ENCODE measurements at places on chromosomes 16 and 17. TPM values are rescaled to one million over a fixed set of nuclear protein-coding genes. Genes with fewer than 3 reads are reported as not detected.

DNA sequence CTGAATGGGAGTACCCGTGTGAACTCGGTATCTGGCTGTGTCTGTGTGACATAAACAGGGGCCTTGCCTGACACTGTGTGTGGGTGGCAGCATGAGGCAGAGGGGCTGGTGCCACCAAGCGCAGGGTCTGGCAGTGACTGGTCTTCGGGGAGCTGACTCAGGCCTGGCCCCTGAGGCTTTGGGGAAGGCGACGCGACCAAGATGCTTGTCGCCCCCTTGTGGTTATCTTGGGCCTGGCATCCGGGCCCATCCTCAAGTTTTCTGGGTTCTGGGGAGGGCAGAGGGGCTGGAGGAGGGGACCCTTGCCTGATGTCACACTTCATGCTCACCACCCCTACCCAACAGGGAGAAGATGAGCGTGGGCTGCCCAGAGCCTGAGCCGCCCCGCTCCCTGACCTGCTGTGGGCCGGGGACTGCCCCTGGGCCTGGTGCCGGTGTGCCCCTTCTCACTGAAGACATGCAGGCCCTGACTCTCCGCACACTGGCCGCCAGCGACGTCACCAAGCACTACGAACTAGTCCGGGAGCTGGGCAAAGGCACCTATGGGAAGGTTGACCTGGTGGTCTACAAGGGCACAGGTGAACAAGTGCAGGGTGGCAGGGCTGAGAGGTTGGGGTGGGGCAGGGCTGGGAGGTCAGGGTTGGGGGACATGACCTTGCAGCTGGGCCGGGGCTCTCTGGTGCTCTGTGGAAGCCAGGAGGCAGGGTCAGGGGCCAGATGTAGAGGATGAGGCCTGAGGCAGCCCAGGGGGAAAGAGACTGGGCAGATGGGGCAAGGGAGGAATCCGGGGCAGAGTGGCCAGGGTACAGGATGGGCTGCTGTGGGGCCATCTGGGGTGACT is 24.9 kb downstream of the SBK1 start:
- DNase-seq = peak; percentile 86
- H3K4me3 ChIP-seq = no peak overlapping the region
- H3K27me3 ChIP-seq = no peaks in the 10 kb centered on the region
- H3K36me3 ChIP-seq = no peaks in the 10 kb centered on the region
- no peak overlapping the region for H3K27ac ChIP-seq
- no peaks in the 10 kb centered on the region for H3K4me1 ChIP-seq

The PRSS8 gene
- total RNA-seq = 77.0 TPM

GRCh38 chr16:29811896-29812665 is at the start of gene PRRT2:
PRRT2 (plus strand) TSS chr16:29812193; CDS start chr16:29813055, 862 bp downstream.
- peak; percentile 71 for DNase-seq
- peaks cover 9% of the 10 kb centered on the region for H3K36me3 ChIP-seq
- H3K27ac ChIP-seq = peak within 1 kb of the TSS; percentile 89
- no peaks in the 10 kb centered on the region for H3K27me3 ChIP-seq
- H3K4me3 ChIP-seq = peak within 1 kb of the TSS; percentile 100
- H3K4me1 ChIP-seq = peaks cover 58% of the 10 kb centered on the region

The CBFA2T3 gene
- 1.5 TPM for total RNA-seq

DNA sequence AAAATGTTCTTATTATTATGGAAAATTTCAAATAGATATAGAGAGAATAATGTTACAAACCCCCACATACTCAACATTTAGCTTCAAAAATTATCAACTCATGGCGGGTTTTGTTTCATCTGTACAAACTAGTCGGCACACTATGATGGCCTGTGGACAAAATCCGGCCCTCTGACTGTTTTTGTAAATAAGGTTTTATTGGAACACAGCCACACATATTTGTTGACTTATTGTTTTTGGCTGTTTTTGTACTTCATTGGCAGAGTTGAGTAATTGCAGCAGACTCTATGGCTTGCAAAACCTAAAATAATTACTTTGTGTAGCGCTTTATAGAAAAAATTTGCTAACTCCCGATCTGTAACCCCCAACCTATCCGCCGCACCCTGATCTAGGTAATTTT is 41.4 kb upstream of the CLEC18A start:
- no peaks in the 10 kb centered on the region for H3K27me3 ChIP-seq
- DNase-seq = no peak
- no peak overlapping the region for H3K4me3 ChIP-seq

The ZPBP2 gene
- not detected for total RNA-seq

The SLC9A5 gene
- total RNA-seq = 5.4 TPM

- no peak for DNase-seq
- H3K4me1 ChIP-seq = no peaks in the 10 kb centered on the region
- no peaks in the 10 kb centered on the region for H3K36me3 ChIP-seq
- no peak overlapping the region for H3K27ac ChIP-seq
- no peaks in the 10 kb centered on the region for H3K27me3 ChIP-seq
Observed at GRCh38 chr17:80843741-80844156, 147.9 kb upstream of the CHMP6 start.

- no peak overlapping the region for H3K27ac ChIP-seq
- DNase-seq = no peak
- no peak overlapping the region for H3K4me3 ChIP-seq
- no peaks in the 10 kb centered on the region for H3K36me3 ChIP-seq
- H3K4me1 ChIP-seq = peaks cover 26% of the 10 kb centered on the region
Observed at GRCh38 chr17:60165971-60166370, 16.2 kb downstream of the CA4 start.

- DNase-seq = no peak
- peak overlapping the region; percentile 97 for H3K4me3 ChIP-seq
- H3K4me1 ChIP-seq = peaks cover 12% of the 10 kb centered on the region
- no peak overlapping the region for H3K27ac ChIP-seq
- no peaks in the 10 kb centered on the region for H3K27me3 ChIP-seq
Observed at GRCh38 chr17:54968988-54969332, 395 bp downstream of the STXBP4 start.

GRCh38 chr16:76801357-76801756 is 389.6 kb upstream of the MON1B start:
- H3K36me3 ChIP-seq = no peaks in the 10 kb centered on the region
- 0 out of 2 replicates have a peak, but pooled peaks cover 5% of the 10 kb centered on the region for H3K4me1 ChIP-seq
- no peak overlapping the region for H3K4me3 ChIP-seq
- H3K27ac ChIP-seq = no peak overlapping the region

DNA sequence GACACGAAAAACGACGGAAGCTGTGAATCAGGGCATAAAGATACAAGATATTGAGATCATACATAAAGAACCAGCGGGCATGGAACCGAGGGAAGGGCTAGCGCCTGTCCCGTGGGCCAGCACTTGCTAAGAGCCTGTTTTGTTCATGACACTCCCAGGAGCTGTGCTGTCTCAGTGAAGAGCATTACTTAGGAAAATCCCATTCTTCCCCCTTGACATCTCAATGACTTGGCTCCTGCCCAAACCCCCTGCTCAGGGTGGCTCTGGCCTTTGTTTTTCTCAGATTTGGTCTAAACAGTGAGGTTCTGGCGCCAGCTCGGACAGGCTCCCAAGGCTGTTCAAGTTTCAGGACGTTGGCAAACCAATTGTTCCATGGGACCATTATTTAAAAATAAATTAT is 79.1 kb upstream of the SEC14L1 start:
- H3K36me3 ChIP-seq = no peaks in the 10 kb centered on the region
- H3K27me3 ChIP-seq = no peaks in the 10 kb centered on the region
- 0 out of 2 replicates have a peak, but pooled peaks cover under 1% of the 10 kb centered on the region for H3K4me1 ChIP-seq

- no peak overlapping the region for H3K27ac ChIP-seq
- peaks cover 24% of the 10 kb centered on the region for H3K4me1 ChIP-seq
- H3K36me3 ChIP-seq = no peaks in the 10 kb centered on the region
Observed at GRCh38 chr16:70632273-70632672, 14.1 kb upstream of the IL34 start.

The SLC16A13 gene
- total RNA-seq = 4.7 TPM

DNA sequence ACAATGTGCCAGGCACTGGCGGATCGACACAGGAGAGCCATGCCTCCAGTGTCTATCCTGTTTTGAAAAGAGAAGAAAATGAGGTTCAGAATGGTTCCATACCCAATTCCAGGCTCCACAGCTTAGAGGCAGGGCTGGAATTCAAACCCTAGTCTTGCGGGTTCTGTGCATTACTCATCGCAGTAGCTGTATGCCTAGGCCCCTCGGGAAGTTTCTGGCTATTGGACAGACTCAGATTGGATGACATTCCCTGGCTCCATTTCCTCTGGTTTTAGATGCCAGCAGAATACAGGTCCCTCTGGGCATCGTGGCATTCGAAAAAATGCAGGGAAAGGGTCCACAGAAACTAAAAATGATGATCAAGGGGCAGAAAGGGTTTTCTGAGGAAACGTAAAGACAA is 184.7 kb downstream of the COPRS start:
- H3K27ac ChIP-seq = no peak overlapping the region
- H3K27me3 ChIP-seq = no peaks in the 10 kb centered on the region
- H3K4me1 ChIP-seq = no peaks in the 10 kb centered on the region
- H3K36me3 ChIP-seq = no peaks in the 10 kb centered on the region

- H3K27ac ChIP-seq = no peak overlapping the region
- no peak for DNase-seq
- no peaks in the 10 kb centered on the region for H3K4me1 ChIP-seq
- H3K4me3 ChIP-seq = no peak overlapping the region
Observed at GRCh38 chr17:1989135-1989534, 36.0 kb downstream of the RTN4RL1 start.

- peaks cover 21% of the 10 kb centered on the region for H3K4me1 ChIP-seq
- peak overlapping the region; percentile 93 for H3K4me3 ChIP-seq
- DNase-seq = peak; percentile 57
- no peaks in the 10 kb centered on the region for H3K36me3 ChIP-seq
Observed at GRCh38 chr16:67718668-67719047, 458 bp downstream of the GFOD2 start.
